CD4-positive, alpha-beta memory T cell (primary cell): ENCODE measurements at places on chromosomes 6 and 20. TPM values are rescaled to one million over a fixed set of nuclear protein-coding genes. Genes with fewer than 3 reads are reported as not detected.

DNA sequence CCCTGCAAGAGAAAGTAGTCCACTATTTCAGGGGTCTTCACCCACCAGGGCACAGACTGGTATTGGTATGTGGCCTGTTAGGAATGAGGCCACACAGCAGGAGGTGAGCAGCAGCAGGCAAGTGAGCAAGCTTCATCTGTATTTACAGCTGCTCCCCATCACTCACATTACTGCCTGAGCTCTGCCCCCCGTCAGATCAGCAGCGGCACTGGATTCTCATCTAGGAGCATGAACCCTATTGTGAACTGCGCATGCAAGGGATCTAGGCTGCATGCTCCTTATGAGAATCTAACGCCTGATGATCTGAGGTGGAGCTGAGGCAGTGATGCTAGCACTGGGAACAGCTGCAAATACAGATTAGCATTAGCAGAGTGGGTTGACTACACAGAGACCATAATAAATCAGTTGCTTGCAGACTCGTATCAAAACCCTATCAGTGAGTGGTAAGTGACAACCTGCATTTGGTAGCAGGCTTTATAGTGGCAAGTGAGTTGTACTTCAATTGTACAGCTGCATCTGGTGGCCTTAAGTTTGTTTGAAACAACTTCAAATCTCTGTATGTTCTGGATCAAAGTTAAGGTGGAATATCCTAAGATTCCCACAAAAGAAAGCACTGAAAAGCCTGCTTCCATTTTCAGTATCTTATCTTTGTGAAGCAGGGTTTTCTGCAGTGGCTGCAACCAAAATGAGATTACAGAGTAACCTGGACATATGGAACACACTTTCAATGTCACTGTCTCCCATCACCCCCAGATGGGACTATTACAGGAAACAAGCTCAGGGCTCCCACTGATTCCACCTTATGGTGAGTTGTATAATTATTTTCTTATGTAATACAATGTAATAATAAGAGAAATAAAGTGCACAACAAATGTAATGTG is 12.8 kb downstream of the C6orf141 start:
- H3K27me3 ChIP-seq = no peaks in the 10 kb centered on the region
- H3K4me1 ChIP-seq = no peaks in the 10 kb centered on the region
- no peaks in the 10 kb centered on the region for H3K36me3 ChIP-seq
- DNase-seq = no peak
- no peak overlapping the region for H3K27ac ChIP-seq
- no peak overlapping the region for H3K4me3 ChIP-seq

GRCh38 chr20:39876976-39877635 is 811.9 kb downstream of the MAFB start:
- H3K27ac ChIP-seq = no peak overlapping the region
- no peaks in the 10 kb centered on the region for H3K4me1 ChIP-seq
- H3K4me3 ChIP-seq = no peak overlapping the region

Gene ZHX3
- total RNA-seq = 6.3 TPM

Gene CSE1L
- total RNA-seq = 44.5 TPM

GRCh38 chr6:82364087-82365015 is 734 bp downstream of the TPBG start:
- H3K27ac ChIP-seq = no peak overlapping the region
- H3K4me3 ChIP-seq = peak overlapping the region; percentile 29
- H3K36me3 ChIP-seq = no peaks in the 10 kb centered on the region
- peak; percentile 3 for DNase-seq
- H3K4me1 ChIP-seq = peaks cover 11% of the 10 kb centered on the region

GRCh38 chr6:91088515-91088914 is 501.6 kb upstream of the MAP3K7 start:
- H3K27ac ChIP-seq = no peak overlapping the region
- H3K4me3 ChIP-seq = no peak overlapping the region
- H3K27me3 ChIP-seq = no peaks in the 10 kb centered on the region
- H3K4me1 ChIP-seq = no peaks in the 10 kb centered on the region
- no peak for DNase-seq
- no peaks in the 10 kb centered on the region for H3K36me3 ChIP-seq

Gene TMEM200A
- total RNA-seq = 1.1 TPM

- DNase-seq = no peak
- H3K4me1 ChIP-seq = peaks cover 48% of the 10 kb centered on the region
- peak overlapping the region; percentile 46 for H3K4me3 ChIP-seq
- H3K27ac ChIP-seq = no peak overlapping the region
- peaks cover 20% of the 10 kb centered on the region for H3K27me3 ChIP-seq
Observed at GRCh38 chr6:30100585-30101443, 12.1 kb downstream of the TRIM31 start.

Gene NELFE
- 45.8 TPM for total RNA-seq

GRCh38 chr20:41213150-41213820 is 75.9 kb downstream of the PLCG1 start:
- H3K4me3 ChIP-seq = no peak overlapping the region
- no peak overlapping the region for H3K27ac ChIP-seq
- no peak for DNase-seq
- no peaks in the 10 kb centered on the region for H3K27me3 ChIP-seq
- H3K36me3 ChIP-seq = no peaks in the 10 kb centered on the region

Gene CEP57L1
- 9.2 TPM for total RNA-seq

DNA sequence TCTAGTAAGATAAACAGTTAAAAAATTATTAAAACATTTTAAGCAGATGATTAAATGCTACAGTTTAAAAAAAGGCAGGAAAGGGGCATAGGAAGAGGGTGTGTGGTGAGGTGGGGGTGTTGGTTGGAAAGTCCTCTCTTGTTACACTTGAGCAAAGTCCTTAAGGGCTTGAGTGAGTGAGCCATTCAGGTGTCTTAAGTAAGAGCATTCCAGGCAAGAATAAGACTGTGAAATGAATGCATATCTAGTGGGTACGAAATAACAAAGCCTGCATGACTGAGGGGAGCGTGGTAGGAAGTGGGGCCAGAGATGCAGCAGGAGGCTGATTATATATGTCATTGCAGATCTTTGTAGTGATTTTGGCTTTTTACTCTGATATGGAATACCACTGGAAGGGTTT is 5.1 kb downstream of the CDKAL1 start:
- no peak for DNase-seq
- H3K27me3 ChIP-seq = no peaks in the 10 kb centered on the region
- no peak overlapping the region for H3K27ac ChIP-seq
- peaks cover 16% of the 10 kb centered on the region for H3K36me3 ChIP-seq
- H3K4me1 ChIP-seq = peaks cover 29% of the 10 kb centered on the region

DNA sequence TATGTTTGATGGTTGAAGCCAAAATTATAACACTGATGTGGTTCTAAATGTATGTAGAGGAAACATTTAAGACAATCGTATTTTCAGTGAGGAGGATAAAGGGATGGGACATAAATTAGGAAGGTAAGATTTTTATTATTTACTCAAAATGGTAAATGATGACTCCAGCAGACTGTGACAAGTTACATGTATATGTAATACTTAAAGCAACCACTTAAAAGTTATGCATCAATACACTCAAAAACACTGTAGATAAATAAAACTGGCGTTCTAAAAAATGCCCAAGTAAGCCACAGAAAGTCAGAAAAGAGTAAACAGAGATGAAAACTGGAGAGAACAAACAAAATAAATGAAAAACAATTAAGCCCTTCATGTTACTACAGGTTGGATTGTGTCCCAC is 18.7 kb downstream of the HLA-DMB start:
- no peak overlapping the region for H3K4me3 ChIP-seq
- H3K27ac ChIP-seq = no peak overlapping the region
- no peaks in the 10 kb centered on the region for H3K4me1 ChIP-seq
- no peaks in the 10 kb centered on the region for H3K36me3 ChIP-seq
- H3K27me3 ChIP-seq = no peaks in the 10 kb centered on the region
- DNase-seq = no peak

GRCh38 chr6:30820193-30820592 is 64.1 kb upstream of the DDR1 start:
- H3K4me1 ChIP-seq = peaks cover 28% of the 10 kb centered on the region
- H3K36me3 ChIP-seq = peaks cover 4% of the 10 kb centered on the region
- H3K27me3 ChIP-seq = no peaks in the 10 kb centered on the region
- H3K4me3 ChIP-seq = no peak overlapping the region

DNA sequence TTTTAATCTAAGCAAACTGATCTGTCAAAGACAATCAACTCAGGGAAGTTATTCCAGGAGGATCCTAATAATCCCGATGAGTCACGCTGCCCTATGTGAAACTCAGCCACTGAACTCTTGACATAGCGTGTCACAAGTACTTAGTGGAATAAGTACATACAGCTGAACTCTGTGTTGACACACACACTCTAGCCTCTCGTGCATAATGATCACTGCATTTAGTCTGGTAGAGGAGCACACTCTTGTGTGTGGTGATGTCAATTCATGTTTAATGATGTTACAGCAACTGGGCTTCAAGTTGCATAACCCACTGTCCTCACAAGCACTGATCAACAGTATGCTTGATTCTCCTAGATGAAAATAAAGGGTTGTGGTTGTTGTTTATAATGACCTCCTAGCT is 148.3 kb downstream of the HACE1 start:
- H3K27me3 ChIP-seq = no peaks in the 10 kb centered on the region
- no peak overlapping the region for H3K27ac ChIP-seq
- H3K4me1 ChIP-seq = no peaks in the 10 kb centered on the region
- no peak overlapping the region for H3K4me3 ChIP-seq
- no peaks in the 10 kb centered on the region for H3K36me3 ChIP-seq
- DNase-seq = no peak

GRCh38 chr6:11806561-11807317 is 28.1 kb upstream of the ADTRP start:
- peaks cover 3% of the 10 kb centered on the region for H3K4me1 ChIP-seq
- H3K36me3 ChIP-seq = no peaks in the 10 kb centered on the region
- DNase-seq = no peak
- H3K27me3 ChIP-seq = no peaks in the 10 kb centered on the region
- no peak overlapping the region for H3K4me3 ChIP-seq

DNA sequence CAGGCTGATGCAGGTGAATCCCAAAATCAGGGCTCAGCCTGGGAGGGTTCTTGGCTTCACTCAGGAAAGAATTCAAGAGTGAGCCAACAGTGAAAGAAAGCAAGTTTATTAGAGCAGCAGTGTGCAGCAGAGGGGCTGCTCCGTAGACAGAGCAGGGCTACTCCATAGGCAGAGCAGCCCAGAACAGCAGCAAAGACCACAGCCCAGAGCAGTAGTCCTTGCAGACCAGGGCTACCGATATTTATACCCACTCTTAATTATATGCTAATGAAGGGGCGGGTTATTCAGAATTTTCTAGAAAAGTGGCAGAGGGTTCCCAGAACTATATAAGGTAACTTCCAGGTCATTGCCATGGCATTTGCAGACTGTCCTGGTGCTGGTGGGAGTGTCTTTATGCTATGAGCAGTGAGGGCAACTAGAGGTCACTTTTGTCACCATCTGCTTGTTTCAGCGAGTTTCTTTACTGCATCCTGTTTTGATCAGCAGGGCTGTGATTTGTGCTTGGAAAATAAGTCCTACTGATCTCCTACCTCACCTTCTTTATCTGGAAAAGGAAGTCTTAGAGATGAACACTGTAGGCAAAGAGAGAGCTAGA is 39.8 kb upstream of the PTPN1 start:
- DNase-seq = no peak
- H3K27ac ChIP-seq = no peak overlapping the region
- H3K27me3 ChIP-seq = no peaks in the 10 kb centered on the region
- H3K36me3 ChIP-seq = no peaks in the 10 kb centered on the region
- H3K4me1 ChIP-seq = peaks cover 12% of the 10 kb centered on the region

Gene NT5DC1
- 50.5 TPM for total RNA-seq

Gene CLDN20
- not detected for total RNA-seq

- no peak for DNase-seq
- no peak overlapping the region for H3K4me3 ChIP-seq
- H3K36me3 ChIP-seq = peaks cover 94% of the 10 kb centered on the region
- H3K27ac ChIP-seq = no peak overlapping the region
- no peaks in the 10 kb centered on the region for H3K4me1 ChIP-seq
Observed at GRCh38 chr20:38426006-38426897, 8.9 kb downstream of the SNHG17 start.

DNA sequence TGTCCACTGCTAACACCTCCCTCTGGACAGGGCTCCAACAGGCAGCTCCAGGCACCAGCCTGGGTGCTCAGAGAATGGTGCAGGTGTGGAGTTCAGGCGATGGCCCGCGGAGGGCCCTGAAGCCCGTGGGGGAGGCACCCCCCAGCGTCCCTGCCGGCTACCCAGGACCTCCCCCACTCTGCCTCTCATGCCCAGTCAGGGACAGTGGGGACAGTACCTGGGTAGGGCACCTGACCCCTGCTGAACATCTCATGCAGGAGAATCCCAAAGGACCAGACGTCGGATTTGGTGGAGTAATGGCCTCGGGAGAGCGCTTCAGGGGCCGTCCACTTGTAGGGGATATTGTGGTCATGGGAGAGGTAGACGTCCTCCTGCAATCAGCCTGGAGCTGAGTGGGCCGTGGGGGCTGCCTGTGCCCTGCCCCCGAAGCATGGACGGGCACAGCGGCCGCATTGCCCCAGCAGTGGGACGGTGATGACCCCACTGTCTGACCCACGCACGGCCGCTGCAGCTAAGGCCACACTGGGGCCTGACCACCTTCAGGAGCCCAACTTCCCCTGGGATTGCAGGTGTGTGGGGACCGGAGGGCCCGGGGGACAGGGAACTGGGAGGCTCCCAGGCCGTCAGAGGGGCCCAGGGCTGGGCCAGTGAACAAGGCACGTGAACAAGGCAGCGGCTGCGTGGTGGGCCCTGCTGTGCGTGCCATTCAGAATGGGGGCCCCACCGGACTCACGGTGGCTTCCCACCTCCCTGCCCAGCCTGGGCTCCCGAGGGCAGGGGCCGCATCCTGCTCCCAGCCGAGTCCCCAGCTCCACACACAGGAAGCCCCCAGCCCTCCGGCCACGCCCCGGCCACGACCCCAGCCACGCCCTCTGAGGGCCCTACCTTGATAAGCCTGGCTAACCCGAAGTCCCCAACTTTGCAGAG is 7.1 kb downstream of the PTK6 start:
- H3K36me3 ChIP-seq = no peaks in the 10 kb centered on the region
- H3K4me3 ChIP-seq = no peak overlapping the region
- no peaks in the 10 kb centered on the region for H3K4me1 ChIP-seq
- no peaks in the 10 kb centered on the region for H3K27me3 ChIP-seq

GRCh38 chr6:39530201-39530759 is 194.9 kb downstream of the KIF6 start:
- H3K4me3 ChIP-seq = no peak overlapping the region
- H3K27ac ChIP-seq = no peak overlapping the region
- H3K4me1 ChIP-seq = no peaks in the 10 kb centered on the region
- no peaks in the 10 kb centered on the region for H3K36me3 ChIP-seq
- H3K27me3 ChIP-seq = peaks cover 2% of the 10 kb centered on the region

Gene PNLDC1
- total RNA-seq = 0.94 TPM

DNA sequence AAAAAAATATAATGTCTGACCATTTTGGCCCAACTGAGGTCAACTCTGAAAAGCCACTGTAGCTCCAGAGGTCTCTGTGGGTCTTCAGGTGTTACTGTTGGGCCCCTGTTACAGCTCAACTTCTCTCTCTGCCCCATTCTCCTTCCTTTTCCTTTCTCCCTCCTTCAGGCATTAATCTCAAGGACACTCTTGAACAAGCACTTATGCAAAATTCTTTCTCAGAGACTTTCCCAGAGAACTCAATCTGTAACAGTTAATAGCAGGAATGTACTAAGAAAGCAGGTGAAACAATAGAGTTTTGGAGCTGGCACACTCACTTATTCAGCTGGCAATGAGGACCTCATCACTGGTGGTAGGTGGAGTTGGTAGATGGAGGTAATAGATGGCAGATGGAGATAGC is 31.9 kb upstream of the SLC22A3 start:
- no peak overlapping the region for H3K27ac ChIP-seq

Gene EYS
- not detected for total RNA-seq

GRCh38 chr6:20260360-20260759 is 48.1 kb upstream of the MBOAT1 start:
- no peaks in the 10 kb centered on the region for H3K36me3 ChIP-seq
- no peaks in the 10 kb centered on the region for H3K27me3 ChIP-seq
- H3K27ac ChIP-seq = no peak overlapping the region
- H3K4me1 ChIP-seq = no peaks in the 10 kb centered on the region
- H3K4me3 ChIP-seq = no peak overlapping the region

- peak overlapping the region; percentile 89 for H3K27ac ChIP-seq
- H3K4me1 ChIP-seq = peaks cover 50% of the 10 kb centered on the region
- H3K4me3 ChIP-seq = peak overlapping the region; percentile 6
- no peaks in the 10 kb centered on the region for H3K27me3 ChIP-seq
- H3K36me3 ChIP-seq = no peaks in the 10 kb centered on the region
Observed at GRCh38 chr6:11230158-11231107, 2.0 kb downstream of the NEDD9 start.
